ENCODE measurements at places on chromosomes 2 and 18. TPM values are rescaled to one million over a fixed set of nuclear protein-coding genes. Genes with fewer than 3 reads are reported as not detected.

The GAREM1 gene
- total RNA-seq, result 10.7 TPM

- no peak overlapping the region for H3K4me3 ChIP-seq
- no peak for DNase-seq
- no peak overlapping the region for H3K27ac ChIP-seq
- H3K27me3 ChIP-seq, result no peaks in the 10 kb centered on the region
- H3K36me3 ChIP-seq, result peaks cover 11% of the 10 kb centered on the region
Measured at GRCh38 chr2:181915102-181915501, 23.6 kb downstream of the ITPRID2 start.

DNA sequence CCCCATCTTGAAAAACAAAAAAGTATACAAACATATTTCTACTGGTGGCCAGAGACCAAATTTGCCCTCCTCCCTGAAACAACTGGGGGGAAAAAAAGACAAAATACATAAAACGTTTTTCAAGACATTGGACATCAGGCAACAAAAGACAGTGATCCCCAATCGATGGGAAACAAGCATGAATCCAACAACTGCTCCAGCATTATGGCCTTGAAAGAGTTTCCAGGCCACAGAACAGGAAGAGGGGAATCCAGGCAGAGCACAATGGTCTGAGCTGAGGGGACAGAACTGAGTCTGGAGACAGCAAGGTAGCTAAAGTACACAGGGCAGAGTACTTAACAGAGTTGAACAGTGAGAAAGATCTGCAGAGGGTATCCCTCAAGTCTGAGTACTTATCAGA is 4.4 kb downstream of the CCDC88A start:
- H3K27me3 ChIP-seq, result no peaks in the 10 kb centered on the region
- H3K4me3 ChIP-seq, result no peak overlapping the region
- H3K4me1 ChIP-seq, result peaks cover 2% of the 10 kb centered on the region
- no peaks in the 10 kb centered on the region for H3K36me3 ChIP-seq
- DNase-seq, result no peak
- H3K27ac ChIP-seq, result no peak overlapping the region

The GPR45 gene
- not detected for total RNA-seq

GRCh38 chr2:164852086-164852485 is 10.5 kb upstream of the COBLL1 start:
- no peaks in the 10 kb centered on the region for H3K36me3 ChIP-seq
- H3K27me3 ChIP-seq, result no peaks in the 10 kb centered on the region
- H3K4me3 ChIP-seq, result no peak overlapping the region
- H3K27ac ChIP-seq, result no peak overlapping the region
- no peak for DNase-seq

The EIF2AK2 gene
- total RNA-seq, result 47.1 TPM

The GDF7 gene
- 15.9 TPM for total RNA-seq

GRCh38 chr2:120747281-120747680 is 11.6 kb downstream of the GLI2 start:
- H3K4me1 ChIP-seq, result no peaks in the 10 kb centered on the region
- DNase-seq, result no peak

DNA sequence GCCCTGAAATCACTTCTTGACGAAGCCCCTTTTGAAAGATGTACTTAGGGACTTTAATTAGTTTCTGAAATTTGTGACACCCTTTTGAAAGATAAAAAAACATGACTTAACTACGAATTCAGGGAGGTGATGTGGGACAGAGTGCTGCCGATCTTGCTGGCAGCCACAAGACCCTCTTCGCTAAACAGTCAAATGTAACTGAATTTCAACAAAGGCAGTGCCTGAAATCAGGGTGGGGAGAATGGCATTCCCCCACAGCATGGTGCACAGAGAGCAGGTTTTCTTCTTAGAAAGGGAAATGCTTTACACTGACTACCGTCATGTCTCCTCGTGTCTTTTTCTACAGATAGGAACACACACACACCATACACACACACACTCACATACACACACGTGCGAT is 640.2 kb upstream of the POU3F3 start:
- no peak overlapping the region for H3K27ac ChIP-seq
- no peaks in the 10 kb centered on the region for H3K4me1 ChIP-seq
- no peaks in the 10 kb centered on the region for H3K36me3 ChIP-seq
- DNase-seq, result no peak
- no peak overlapping the region for H3K4me3 ChIP-seq

DNA sequence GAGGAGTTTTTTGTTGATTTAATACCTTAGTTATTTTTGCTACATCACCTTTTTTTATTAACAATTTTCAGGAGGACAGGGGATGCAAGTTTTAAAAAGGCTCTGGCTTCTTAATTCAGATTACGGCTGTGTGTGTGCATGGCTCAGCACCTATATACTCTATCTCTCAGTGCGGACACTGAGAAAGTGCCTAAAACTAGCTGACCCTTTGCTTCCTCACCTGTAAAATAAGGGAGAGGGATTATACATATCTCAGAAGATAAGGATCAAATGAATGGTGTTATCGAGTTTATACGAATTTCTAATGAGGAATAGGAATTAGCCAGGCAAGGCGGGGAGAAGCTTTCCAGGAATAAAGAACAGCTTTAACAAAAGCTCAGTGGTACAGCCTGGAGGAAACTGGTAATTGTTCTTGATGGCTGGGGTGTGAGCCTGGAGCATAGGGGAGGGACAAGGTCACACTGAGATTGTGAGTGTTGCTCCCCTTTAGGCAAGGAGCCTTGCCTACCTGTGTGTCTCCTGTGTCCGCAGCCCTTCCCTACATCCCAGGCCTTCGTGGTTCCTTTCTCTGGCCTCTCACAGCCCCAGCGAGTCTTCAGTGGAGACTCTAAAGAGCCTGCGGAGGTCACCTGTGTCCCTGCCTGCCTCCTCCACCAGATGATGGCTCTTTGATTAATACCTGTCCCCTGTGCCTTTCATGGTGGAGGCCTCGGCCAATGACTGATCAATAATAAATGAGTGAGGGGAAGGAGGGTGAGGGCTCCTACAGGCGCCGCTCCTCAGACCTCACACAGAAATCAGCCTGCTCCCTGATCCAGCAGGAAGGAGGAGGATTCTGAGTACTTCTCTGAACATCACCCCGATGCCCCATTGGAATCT is 92.7 kb downstream of the DDX1 start:
- H3K4me1 ChIP-seq, result no peaks in the 10 kb centered on the region
- H3K4me3 ChIP-seq, result no peak overlapping the region
- DNase-seq, result no peak
- H3K27me3 ChIP-seq, result no peaks in the 10 kb centered on the region

The SATB2 gene
- 14.5 TPM for total RNA-seq

GRCh38 chr2:151007365-151007764 is 254.3 kb downstream of the RBM43 start:
- H3K4me1 ChIP-seq, result no peaks in the 10 kb centered on the region
- H3K4me3 ChIP-seq, result no peak overlapping the region
- H3K36me3 ChIP-seq, result no peaks in the 10 kb centered on the region

The MYOM1 gene
- total RNA-seq, result 63.8 TPM

The AQP4 gene
- total RNA-seq, result 0.30 TPM

DNA sequence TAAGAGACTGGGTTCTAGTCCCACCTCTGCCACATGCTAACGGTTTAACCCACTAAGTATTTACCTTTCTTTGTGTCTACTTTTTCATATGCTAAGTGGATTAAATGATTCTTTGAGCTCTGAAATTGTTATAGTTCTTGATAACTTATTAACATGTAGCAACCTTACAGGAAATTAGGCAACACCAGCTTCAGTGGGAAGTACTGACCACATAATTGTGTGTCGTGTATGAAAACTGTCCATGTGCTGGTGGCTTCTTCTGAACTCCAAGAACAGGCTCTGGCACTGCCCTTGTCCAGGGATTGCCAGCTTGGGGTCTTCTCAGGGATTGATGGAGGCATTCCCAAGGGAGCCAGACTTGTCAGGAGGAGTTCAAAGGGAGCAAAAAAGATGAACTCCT is 427.7 kb downstream of the TGIF1 start:
- H3K4me3 ChIP-seq, result no peak overlapping the region
- H3K36me3 ChIP-seq, result no peaks in the 10 kb centered on the region
- H3K27ac ChIP-seq, result no peak overlapping the region
- no peak for DNase-seq
- H3K27me3 ChIP-seq, result no peaks in the 10 kb centered on the region
- no peaks in the 10 kb centered on the region for H3K4me1 ChIP-seq

The SAG gene
- total RNA-seq, result not detected

The ADGRF3 gene
- total RNA-seq, result 0.13 TPM

DNA sequence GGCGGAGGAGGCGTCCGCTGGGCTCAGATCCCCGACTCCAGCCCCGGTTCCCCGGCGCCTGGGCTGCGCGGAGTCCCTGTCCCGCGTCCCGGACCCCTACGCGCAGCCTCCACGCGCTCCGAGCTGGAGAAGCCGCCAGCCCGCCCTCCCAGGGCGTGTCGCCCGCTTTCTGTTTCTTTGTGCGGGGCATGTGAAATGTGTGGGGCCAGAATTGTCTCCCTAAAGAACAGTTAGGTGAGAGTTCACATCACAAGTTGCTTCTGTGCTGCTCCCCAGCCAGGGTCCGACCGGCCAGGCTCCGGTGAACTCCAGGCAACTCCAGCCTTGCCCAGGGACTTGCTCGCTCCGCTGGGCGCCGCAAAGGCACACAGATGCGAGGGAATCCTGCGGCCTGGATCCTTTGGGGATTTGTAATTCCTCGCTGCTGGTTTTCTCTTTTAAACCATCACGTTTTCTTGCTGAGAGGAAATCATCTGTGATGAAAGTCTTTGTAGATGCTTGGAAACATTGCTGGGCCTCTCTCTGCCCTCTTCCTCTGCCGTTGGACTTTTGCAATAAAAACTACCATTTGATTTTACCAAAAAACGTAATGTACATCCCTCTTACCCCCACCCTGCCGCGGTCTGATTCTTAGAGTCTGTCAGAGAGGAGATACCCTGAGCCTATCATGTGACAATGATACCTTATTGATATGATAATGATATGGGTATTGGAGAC is 631 bp downstream of the GYPC start:
- H3K27me3 ChIP-seq, result no peaks in the 10 kb centered on the region
- H3K4me3 ChIP-seq, result peak overlapping the region; percentile 91
- DNase-seq, result peak; percentile 70
- H3K36me3 ChIP-seq, result no peaks in the 10 kb centered on the region

DNA sequence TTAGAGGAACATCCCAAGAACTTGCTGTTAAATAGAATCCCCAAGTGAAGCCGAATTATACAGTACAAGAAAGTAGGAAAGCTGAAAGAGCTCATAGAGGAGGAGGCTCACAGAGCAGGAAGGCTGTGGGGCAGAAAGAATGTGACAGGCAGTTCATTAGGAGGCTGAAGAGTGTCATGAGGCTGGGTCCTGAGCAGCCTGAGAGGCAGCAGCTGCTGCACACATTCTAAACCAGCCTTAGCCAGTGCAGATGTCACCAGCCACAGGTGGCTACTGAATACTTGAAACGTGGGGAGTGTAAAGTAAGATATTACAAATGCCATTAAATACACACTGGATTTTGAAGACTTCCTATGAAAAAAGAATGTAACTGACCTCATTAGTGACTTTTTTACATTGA is 490.2 kb upstream of the KLHL29 start:
- H3K27me3 ChIP-seq, result no peaks in the 10 kb centered on the region
- H3K27ac ChIP-seq, result no peak overlapping the region
- DNase-seq, result no peak
- H3K4me1 ChIP-seq, result no peaks in the 10 kb centered on the region

The LHCGR gene
- 0.42 TPM for total RNA-seq

- no peaks in the 10 kb centered on the region for H3K4me1 ChIP-seq
- no peak overlapping the region for H3K4me3 ChIP-seq
- no peak overlapping the region for H3K27ac ChIP-seq
- H3K27me3 ChIP-seq, result no peaks in the 10 kb centered on the region
- no peak for DNase-seq
Measured at GRCh38 chr18:28455971-28456370, 279.0 kb upstream of the CDH2 start.

- no peak overlapping the region for H3K4me3 ChIP-seq
- no peak for DNase-seq
- H3K36me3 ChIP-seq, result no peaks in the 10 kb centered on the region
- no peak overlapping the region for H3K27ac ChIP-seq
- no peaks in the 10 kb centered on the region for H3K4me1 ChIP-seq
Measured at GRCh38 chr2:234724850-234725249, 227.0 kb upstream of the SH3BP4 start.

GRCh38 chr18:44795241-44795640 is 114.6 kb downstream of the SETBP1 start:
- no peaks in the 10 kb centered on the region for H3K36me3 ChIP-seq
- no peak overlapping the region for H3K4me3 ChIP-seq
- no peak for DNase-seq
- no peak overlapping the region for H3K27ac ChIP-seq
- H3K27me3 ChIP-seq, result no peaks in the 10 kb centered on the region

The RNF152 gene
- 25.5 TPM for total RNA-seq

- no peak for DNase-seq
- no peak overlapping the region for H3K27ac ChIP-seq
- H3K36me3 ChIP-seq, result no peaks in the 10 kb centered on the region
- H3K27me3 ChIP-seq, result no peaks in the 10 kb centered on the region
- no peaks in the 10 kb centered on the region for H3K4me1 ChIP-seq
- H3K4me3 ChIP-seq, result no peak overlapping the region
Measured at GRCh38 chr2:157572725-157573124, 55.9 kb downstream of the ACVR1C start.

The VIT gene
- total RNA-seq, result 29.2 TPM

The GATA6 gene
- total RNA-seq, result 41.5 TPM

DNA sequence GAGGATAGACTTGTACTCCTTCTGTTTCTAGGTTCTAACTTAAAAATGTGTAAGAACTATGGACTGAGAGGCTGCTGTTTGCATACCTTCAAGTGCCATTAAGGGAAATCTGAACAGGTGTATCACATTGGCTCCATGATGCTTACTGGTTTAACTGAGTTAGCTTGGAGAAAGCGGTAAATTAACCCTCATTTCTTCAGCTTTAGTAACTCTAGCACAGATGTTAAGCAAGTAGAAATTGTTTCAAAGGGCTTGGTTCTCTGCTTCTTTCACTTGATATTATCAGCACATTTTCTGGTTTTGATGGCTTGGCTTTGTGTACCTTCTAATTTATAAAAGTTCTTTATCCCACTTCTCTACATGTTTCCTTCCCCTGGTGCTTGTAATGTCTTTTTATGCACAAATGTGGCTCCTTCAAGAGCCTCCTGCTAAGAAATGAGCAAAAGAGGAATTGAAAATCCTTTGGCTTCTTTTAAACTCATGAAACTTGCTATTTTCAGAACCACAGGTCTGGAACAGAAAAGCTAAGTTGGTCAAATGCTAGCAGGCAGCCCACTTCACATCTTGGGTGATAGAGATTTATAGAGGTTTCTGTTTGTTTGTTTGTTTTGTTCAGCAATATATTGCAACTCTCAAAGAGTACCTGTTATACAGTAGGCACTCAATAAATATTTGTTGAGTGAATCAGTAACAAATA is 249.9 kb upstream of the THUMPD2 start:
- H3K4me3 ChIP-seq, result no peak overlapping the region
- H3K36me3 ChIP-seq, result no peaks in the 10 kb centered on the region
- DNase-seq, result no peak
